ENCODE measurements at places on chromosomes 5 and 9. TPM values are rescaled to one million over a fixed set of nuclear protein-coding genes. Genes with fewer than 3 reads are reported as not detected.

The ADGRV1 gene
- 0.50 TPM for total RNA-seq

The WHRN gene
- total RNA-seq: 7.8 TPM

The G3BP1 gene
- total RNA-seq: 122 TPM

The TMEM252 gene
- total RNA-seq: not detected

The COL5A1 gene
- 46.9 TPM for total RNA-seq

The HACD4 gene
- 1.0 TPM for total RNA-seq

The NDUFS4 gene
- 107 TPM for total RNA-seq

The ABO gene
- not detected for total RNA-seq

The OR1Q1 gene
- not detected for total RNA-seq

The NR2F1 gene
- total RNA-seq: 4.7 TPM

The IFNA21 gene
- total RNA-seq: not detected

The TRPM3 gene
- not detected for total RNA-seq

The BTNL3 gene
- not detected for total RNA-seq

The TOMM5 gene
- 313 TPM for total RNA-seq

The SLC6A3 gene
- 1.3 TPM for total RNA-seq

The MEGF10 gene
- not detected for total RNA-seq

The ZNF354C gene
- 0.79 TPM for total RNA-seq

The ARHGEF28 gene
- 11.6 TPM for total RNA-seq

The HRH2 gene
- total RNA-seq: 0.34 TPM

The PCDHB1 gene
- total RNA-seq: not detected

The TXNDC15 gene
- 46.7 TPM for total RNA-seq

The OR1J2 gene
- not detected for total RNA-seq

The OBP2B gene
- total RNA-seq: not detected

The CDK5RAP2 gene
- total RNA-seq: 28.6 TPM

The SMIM32 gene
- total RNA-seq: not detected

The CARTPT gene
- not detected for total RNA-seq

The FOXD4L6 gene
- total RNA-seq: 0.06 TPM

The CDC25C gene
- 8.8 TPM for total RNA-seq

The AGXT2 gene
- not detected for total RNA-seq

The PCDHGA9 gene
- 0.03 TPM for total RNA-seq

The RNF183 gene
- 0.19 TPM for total RNA-seq

The IL13 gene
- not detected for total RNA-seq

The FAM151B gene
- 1.7 TPM for total RNA-seq

The SLC27A6 gene
- total RNA-seq: 0.03 TPM

The DNAH5 gene
- total RNA-seq: 1.9 TPM

The OSTF1 gene
- total RNA-seq: 18.2 TPM

The EFNA5 gene
- 16.3 TPM for total RNA-seq

The SPDL1 gene
- 47.2 TPM for total RNA-seq

The GLDC gene
- total RNA-seq: 10.7 TPM

The SLC6A19 gene
- total RNA-seq: 0.62 TPM

The BAAT gene
- total RNA-seq: 0.31 TPM

The GLRA1 gene
- not detected for total RNA-seq

The ANKRD18B gene
- total RNA-seq: 4.6 TPM

The OR1N1 gene
- total RNA-seq: not detected

The ADAMTS19 gene
- total RNA-seq: not detected

The GCNT1 gene
- 5.5 TPM for total RNA-seq

The HTR4 gene
- not detected for total RNA-seq

The FOXD4L4 gene
- 0.13 TPM for total RNA-seq

The SEMA5A gene
- total RNA-seq: under 0.01 TPM

The C9orf85 gene
- 13.7 TPM for total RNA-seq

The MRPL50 gene
- 12.6 TPM for total RNA-seq

The FRRS1L gene
- 0.27 TPM for total RNA-seq

The TMEM161B gene
- 6.5 TPM for total RNA-seq

The WNT8A gene
- not detected for total RNA-seq

The PFN3 gene
- not detected for total RNA-seq

The IRX2 gene
- total RNA-seq: 1.4 TPM

The CARD9 gene
- 1.1 TPM for total RNA-seq

The CD72 gene
- 0.22 TPM for total RNA-seq

Data from A549 treated with AZD2906 at 1 μM for 4 hours (cell line).